ENCODE measurements at places on chromosomes 13 and 19.
A peak's percentile ranks its signal among the peaks of the same experiment; 100 is the strongest.

DNA sequence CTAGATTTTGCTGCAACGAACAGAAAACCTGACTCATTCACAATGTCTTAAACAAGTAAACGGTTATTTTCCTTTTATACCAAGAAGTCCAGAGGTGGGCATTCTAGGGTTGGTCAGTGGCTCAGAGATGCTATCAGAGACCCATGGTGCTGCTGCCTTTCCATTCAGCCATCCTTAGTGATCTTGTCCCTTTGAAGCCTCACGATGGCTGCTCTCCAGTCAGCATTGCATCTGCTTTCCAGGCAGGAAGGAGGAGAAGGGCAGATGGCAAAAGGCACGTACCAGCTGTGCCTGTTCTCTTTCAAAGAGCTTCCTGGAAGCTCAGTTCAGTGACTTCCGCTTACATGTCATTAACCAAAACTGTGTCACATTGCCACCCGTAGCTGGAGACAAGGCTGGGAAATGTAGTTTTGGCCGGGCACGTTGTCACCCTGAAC, 30.1 kb downstream of the WDFY2 start:
- peak; percentile 72 for DNase-seq

DNA sequence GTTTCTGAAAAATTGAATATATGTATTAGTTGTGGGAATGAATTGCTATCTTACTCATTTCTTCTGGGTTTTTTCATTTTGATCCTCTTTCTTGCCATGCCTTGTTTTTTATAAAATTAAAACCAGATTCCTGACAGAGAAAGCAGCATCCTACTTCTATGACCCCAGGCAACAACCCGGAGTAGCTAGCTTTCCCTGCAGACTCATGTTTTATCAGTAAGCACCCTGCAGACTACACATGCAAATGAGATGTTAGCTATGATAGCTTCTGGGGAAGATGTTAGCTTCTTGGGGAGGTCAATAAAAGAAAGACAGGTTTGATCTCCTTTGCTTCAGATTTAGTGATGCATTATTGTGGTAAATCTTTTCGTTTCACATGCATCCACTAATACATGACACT, 1598.6 kb downstream of the SLITRK5 start:
- no peak for DNase-seq

GRCh38 chr13:113393563-113394338, 29.8 kb upstream of the GRTP1 start:
- peak; percentile 83 for DNase-seq

- no peak for DNase-seq
Observed at GRCh38 chr19:15200553-15201364, at the start of gene NOTCH3. NOTCH3 (minus strand) TSS chr19:15200995; CDS start chr19:15200905, 90 bp downstream.

GRCh38 chr13:109715902-109716301, 70.5 kb downstream of the IRS2 start:
- no peak for DNase-seq

DNA sequence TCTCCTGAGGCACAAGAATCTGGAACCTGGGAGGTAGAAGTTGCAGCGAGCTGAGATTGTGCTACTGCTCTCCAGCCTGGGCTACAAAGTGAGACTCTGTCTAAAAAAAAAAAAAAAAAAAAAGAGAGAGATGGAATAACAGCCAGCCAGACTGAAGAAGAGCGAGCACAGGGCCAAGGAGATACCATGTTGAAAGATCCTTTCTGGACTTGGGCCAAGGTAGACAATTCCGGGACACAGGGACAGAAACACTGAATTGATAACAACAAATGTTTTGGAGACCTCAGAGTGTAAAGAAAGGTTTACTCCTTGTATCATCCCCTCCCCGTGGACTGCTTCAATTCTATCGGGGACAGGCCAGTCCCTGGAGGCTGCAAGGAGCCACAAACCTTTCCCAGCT, 4.6 kb downstream of the LPAR2 start:
- no peak for DNase-seq

DNA sequence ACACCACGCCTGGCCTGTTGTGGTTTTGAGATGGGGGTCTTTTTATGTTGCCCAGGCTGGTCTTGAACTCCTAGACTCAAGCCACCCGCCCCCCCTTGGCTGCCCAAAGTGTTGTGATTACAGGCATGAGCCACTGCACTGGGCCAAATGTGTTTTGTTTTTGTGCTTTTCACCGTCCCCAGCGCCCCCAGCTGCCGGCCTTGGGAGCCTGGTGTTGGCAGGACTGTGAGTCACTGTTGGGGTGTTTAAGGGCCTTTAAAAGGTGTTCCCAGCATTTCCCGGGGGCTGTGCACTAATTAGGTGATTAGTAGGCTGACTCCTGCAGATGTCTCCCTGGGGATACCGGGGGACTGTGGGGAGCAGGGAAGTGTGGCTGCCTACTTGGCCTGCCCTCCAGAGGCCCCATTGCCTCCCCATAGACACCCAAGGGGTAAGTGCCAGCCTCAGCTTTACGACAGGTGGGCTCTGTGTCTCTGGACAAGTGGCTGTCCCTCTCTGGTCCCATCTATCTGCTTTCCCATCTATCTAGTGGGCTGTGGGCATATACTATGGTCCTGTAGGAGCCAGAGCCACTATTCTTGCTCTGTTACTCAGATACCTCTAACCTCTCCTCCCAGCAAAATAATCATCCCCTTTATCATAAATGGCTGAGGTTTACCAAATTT, 11.8 kb upstream of the TLE5 start:
- no peak for DNase-seq

- DNase-seq = peak; percentile 10
Observed at GRCh38 chr13:48660361-48661076, 6.8 kb downstream of the CYSLTR2 start.

DNA sequence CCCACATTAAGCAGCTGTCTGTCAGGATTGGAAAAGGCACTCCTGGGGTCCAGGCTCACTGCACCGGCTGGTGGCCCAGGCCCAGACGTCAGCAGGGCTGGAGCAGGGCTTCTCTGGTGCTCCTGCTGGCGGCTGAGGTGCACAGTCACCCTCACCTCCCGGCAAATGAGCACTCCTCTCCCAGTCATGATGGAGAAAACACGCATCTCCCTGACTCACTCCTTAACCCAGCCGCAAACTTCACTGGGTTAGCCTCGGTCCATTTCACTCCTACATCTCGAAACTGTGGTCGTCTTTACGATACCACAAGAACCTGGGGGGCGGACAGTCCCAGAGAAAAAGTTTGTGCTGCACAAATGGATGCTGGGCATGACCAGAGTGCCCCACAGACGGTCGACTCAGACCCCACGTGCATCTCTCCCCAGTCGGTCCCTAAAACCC, 3.3 kb upstream of the RASA3 start:
- DNase-seq = no peak

DNA sequence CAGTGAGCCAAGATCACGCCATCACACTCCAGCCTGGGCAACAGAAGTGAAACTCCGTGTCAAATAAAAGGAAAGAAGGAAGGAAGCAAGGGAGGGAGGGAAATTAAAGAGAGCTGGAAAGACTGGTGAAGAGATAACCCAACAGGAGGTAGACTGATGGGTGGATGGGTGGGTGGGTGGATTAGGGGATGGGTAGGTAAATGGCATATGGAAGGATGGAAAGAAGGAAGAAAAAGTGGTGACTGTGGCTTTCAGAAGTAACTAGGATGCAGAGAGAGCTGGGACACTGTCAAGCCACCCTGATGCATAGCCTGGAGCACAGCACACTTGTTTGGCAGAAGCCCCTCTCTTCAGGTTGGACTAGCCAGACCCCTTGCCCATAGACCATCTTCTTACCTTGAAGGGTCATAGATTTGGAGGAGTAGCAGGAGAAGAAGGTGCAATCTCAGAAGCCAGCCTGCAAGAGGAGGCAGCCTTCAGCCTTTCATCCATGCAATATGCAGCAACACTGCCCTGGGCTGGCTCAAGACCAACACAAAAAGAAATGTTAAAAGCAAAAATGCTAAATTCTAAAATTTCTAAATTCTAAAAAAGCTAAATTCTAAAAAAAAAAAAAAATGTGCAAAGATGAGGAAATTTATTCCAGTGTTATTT, 5.1 kb downstream of the IQCN start:
- no peak for DNase-seq

DNA sequence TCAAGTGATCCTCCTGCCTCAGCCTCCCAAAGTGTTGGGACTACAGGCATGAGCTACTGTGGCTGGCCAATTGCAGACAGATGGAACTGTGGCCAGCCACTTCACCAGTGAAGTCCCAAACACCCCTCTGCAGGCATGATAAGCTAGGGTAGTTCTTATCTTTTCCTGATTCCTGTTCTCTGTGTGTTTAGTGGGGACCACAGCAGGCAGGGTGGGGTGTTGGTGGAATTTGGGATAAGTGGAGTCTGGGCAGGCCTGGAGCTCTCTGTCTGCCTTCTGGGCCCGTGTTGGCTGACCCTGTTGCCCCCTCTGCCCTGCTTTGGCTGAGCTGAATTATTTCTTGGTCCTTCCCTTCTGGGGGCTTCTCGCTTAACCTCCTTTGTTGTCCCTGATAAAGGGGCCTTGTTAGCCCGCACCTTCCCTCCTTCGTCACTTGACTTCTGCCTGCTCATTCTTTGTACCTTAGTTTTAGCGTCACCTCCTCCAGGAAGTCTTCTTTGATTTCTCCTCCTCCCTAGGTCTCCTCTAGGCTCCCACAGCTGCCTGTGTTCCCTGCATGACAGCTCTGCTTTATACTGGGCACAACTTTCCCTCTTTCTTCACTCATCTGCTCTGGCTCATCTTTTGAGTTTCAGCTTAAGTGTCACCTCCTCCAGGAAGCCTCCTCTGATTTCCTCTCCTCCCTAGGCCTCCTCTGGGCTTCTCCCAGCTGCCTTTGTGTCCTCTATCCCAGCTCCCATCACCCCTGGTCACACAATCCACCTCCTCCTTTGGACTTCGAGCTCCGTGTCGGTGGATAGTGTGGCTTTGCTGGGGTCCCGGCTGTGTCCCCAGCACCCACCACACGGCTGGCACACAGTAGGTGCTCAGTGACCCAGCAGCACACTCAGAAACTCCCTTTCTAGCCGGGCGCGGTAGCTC, 1.7 kb upstream of the NCLN start:
- DNase-seq = no peak

- no peak for DNase-seq
Observed at GRCh38 chr13:66618702-66619101, 611.4 kb downstream of the PCDH9 start.

- DNase-seq = no peak
Observed at GRCh38 chr13:112058941-112059340, 8.0 kb upstream of the SOX1 start.

GRCh38 chr19:53521373-53522202, 16.4 kb upstream of the ZNF331 start:
- DNase-seq = no peak

DNA sequence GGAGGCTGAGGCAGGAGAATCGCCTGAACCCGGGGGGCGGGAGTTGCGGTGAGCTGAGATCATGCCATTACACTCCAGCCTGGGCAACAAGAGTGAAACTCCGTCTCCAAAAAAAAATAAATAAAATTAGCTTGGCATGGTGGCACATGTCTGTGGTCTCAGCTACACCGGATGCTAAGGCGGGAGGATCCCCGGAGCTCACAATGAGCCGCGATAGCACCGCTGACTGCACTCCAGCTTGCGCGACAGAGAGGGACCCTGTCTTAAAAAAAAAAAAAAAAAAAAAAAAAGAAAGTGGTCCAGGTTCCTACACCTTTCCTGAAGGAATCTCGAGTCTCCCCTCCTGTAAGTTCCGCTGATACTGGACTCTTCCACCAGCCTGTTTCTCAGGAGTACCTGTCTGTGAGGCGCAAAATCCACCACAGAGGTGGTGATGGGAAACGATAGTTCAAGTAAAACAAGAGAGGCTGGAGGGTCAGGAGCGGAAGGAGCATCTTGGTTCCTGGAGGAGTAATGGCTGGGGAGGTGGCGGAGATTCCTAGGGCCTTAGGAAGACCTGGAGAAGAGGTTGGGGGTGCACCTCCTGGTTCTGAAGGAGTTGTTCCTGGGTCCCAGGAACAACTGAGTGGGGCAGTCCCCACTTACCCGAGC, 471 bp downstream of the FUT1 start:
- no peak for DNase-seq

DNA sequence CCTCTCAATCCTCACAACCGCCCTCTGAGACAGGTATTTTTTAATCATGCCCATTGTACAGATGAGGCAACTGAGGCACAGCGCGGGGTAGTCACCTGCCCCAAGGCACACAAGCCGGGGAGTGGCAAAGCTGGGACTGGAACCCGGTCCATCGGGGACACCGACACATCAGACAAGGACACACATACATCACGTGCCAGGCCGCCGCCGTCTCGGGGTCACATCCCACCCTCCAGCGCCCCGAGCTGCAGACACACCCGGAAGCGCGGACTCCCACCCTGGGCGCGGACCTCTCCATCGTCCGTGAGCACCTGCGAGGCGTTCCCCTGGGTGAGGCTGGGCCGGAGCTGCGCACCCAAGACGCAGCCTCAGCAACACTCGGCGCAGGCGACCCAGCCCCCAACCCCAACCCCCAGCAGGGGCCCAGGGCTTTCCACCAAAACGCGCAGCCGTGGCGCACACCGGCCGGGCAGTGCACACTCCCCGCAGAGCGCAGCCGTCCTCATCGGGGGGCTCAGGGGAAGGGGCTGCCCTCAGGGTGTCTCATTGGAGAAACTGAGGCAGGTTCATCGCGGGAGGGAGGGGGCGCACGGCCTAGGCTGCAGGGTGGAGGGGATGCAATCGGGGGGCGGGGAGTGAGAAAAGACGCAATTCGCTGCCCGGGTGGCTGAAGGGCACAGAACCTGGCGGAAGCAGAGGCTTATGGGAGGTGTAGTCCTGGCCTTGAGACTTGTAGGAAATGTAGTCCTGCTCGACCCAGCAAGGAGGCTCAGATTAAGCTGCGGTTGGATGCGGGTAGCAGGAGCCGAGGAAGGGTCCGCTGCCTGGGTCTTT, 1.9 kb upstream of the LMTK3 start:
- DNase-seq = peak; percentile 83

- peak; percentile 96 for DNase-seq
Observed at GRCh38 chr19:510606-511100, 3.4 kb downstream of the TPGS1 start.

GRCh38 chr19:2323707-2324106, 4.7 kb downstream of the LSM7 start:
- no peak for DNase-seq

GRCh38 chr13:64130171-64130570, 2714.5 kb upstream of the PCDH20 start:
- DNase-seq = no peak

DNA sequence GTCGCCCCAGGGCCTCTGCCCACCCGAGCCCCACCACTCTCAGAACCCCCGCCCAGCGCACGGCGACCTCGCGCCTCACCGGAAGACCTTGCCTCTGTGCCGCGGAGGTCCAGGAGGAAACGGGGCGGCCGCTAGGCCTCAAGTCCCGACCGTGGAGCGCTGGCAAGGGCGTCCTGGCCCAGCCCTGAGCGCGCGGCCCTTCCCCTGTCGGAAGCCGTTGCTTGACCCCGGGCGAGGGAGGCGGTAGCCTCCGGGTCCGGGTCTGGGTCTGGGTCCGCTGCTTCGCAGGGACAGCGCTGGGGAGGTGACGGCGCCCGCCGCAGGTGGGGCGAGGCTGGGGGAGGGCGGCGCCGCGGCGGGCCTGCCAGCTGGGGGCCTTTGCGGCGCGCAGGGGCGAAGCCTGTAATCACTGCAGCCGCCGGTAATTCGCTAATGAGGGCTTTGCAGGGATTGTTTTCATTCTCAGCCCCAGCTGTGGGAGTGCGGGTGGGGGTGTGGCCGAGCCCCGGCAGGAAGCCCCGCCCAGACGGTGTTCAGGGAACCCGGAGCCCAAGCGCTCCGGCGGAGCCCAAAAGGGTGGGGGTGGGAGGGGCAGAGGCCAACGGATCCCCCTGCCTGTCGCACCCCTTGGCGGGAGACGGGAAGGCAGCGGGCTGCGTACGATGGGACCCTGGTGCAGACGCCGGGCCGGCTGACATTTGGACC, 8.6 kb downstream of the C19orf25 start:
- peak; percentile 79 for DNase-seq

GRCh38 chr13:32538143-32538620, 413 bp downstream of the N4BP2L2 start:
- no peak for DNase-seq
